ENCODE measurements at places on chromosomes 4 and X. TPM values are rescaled to one million over a fixed set of nuclear protein-coding genes. Genes with fewer than 3 reads are reported as not detected.

DNA sequence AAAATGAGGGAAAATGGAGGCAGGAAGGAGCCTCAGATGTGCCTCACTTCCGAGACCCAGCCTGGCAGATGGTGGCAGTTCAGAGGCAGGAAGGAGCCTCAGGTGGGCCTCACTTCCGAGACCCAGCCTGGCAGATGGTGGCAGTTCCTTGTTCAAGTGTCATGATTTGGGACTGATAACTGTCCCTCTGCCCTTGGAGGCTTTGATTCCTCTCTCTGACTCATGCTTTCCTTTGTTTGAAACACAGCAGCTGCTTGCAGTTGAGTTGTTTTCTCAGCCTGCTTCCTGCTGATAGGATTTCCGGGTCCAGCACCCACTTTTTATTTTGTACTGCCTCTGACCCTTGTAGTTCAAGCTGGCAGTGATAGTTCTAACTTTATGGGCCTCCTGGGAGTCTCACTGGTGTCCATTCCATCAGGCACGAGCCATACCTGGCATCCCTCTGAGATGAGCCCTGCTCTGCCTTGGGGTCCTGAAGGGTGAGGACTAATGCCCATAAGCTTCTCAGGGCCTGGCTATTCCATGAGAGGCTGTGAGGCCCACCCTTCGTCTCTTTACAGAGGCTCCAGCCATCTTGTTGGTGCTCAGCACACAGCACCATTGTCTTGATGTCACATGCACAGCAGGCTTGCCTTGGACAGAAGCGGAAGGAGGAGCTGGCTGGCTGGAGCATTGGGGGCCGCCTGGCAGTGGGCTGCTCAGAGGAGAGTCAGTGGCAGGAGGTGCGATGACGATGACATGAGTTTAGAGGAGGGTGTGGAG, 13.0 kb downstream of the RGS12 start:
- no peak for DNase-seq

DNA sequence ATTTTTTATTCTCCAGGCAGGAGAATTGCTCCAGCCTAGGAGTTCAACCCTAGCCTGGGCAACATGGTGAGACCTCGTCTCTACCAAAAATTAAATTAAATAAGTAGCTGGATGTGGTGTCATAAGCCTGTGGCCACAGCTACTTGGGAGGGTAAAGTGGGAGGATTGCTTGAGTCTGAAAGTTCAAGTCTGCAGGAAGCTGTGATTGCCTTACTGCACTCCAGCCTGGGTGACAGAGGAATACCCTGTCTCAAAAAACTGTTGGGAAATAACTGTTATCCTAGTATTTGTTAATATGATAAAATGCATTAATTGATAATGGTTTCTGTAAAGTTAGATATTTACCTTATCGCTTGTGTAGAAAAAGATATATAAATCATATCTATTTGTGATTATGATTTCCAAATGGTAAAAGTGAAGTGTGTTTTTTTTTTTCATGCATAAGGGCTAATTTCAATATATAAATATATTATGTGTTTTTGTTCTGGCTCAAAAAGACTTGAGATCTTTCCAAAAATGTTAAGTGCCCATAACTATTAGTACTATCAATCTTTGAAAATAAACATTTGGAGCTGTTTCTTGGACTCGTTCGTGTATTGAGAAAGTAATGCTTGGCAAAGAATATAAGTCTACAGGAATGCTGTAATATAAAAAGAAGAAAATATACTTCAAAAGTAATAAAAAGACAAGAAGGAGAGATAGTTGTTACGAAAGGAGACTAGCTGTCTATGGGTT, 396.6 kb downstream of the ADGRL3 start:
- no peak for DNase-seq

GRCh38 chr4:93317561-93317960, 511.0 kb upstream of the ATOH1 start:
- DNase-seq, result no peak

GRCh38 chrX:2901367-2902036, 27.6 kb downstream of the ARSD start:
- peak; percentile 30 for DNase-seq

GRCh38 chrX:135094726-135095125, 25.6 kb downstream of the ETDB start:
- DNase-seq, result no peak

DNA sequence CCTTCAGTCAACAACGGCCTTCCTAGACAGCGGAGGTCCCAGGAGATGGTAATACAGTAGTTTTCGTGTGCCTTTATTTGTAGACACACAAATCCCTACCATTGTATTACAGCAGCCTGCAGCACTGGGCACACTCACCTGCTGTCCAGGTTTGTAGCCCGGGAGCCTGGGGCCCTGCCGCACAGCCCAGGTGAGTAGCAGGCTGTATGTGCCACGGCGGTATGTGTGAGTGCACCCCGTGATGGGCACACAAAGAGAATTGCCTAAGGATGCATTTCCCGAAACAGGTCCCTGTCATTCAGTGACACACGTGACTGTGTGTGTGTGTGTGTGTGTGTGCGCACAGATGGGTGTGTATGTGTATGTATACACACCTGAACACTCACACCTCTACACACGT, 8.1 kb upstream of the SLC25A6 start:
- no peak for DNase-seq

- DNase-seq, result no peak
Measured at GRCh38 chr4:183416879-183417755, 27.3 kb upstream of the CDKN2AIP start.

DNA sequence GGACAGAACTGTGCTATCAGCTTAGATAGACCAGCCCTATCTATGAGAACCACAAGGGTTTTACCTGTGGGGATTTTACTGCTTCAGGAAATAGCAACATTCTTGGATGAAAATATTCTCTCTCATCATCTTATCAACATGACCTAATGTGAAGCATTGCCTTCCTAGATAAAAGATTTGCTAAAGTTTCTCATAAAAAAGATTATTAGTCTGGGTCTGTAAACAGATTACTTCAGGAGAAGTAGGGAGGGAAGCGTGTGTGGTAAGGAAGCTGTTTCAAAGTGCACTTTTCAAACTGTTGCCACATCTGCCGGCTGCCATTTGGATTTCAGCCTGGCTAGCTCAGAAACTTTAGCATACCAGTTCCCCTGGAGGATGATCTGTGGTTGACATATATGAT, at the start of gene NOX1:
Gene NOX1, minus strand, starts transcription at position 35 of the 400 bp plus-strand sequence. CDS start 220 bp downstream, outside the sequence.
- no peak for DNase-seq

SYTL4 gene
- 4.6 TPM for total RNA-seq

ADH1C gene
- total RNA-seq, result 0.83 TPM

- peak; percentile 57 for DNase-seq
Measured at GRCh38 chr4:78747475-78747922, 28.7 kb upstream of the BMP2K start.

- no peak for DNase-seq
Measured at GRCh38 chr4:152976212-152976761, 40.2 kb downstream of the FHDC1 start.

DNA sequence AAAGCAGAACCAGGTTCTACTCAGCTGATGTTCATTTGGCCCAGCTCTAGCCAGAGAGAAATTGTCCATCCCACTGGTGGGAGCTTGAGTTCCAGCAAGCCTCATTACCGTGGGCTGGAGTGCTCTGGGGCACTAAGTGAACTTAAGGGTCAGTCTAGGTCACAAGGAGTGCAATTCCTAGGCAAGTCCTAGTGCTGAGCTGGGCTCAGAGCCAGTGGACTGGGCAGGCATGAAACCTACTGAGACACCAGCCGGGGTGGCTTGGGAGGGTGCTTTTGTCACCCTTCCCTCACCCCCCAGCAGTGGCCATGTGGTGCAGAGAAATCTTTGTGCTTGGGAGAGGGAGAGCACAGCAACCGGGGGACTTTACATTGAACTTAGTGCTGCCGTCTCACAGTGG, 39.4 kb downstream of the GSX2 start:
- no peak for DNase-seq

CCDC149 gene
- total RNA-seq, result 11.0 TPM

DNA sequence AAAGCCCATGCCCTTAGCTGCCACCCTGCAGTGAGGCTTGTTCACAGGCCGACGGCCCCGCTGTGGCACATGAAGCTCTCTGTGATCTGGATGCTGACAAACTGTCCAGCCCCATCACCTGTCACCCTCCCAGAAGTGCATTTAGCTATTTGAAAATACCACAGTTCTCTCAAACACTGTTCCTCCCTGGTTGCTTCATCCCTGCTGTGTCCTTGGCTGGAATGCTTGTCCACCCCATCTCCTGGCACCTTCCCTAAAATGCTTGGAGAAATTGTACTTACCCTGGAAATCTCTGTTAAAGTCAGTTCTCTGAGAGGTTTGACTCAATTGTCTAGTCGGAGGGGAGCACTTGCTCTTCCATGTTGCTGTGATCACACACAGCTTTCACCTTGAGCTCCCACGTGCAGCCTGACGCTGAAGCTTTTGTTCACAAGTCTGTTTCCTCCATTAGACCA, 10.1 kb downstream of the SYNPO2 start:
- no peak for DNase-seq

DNA sequence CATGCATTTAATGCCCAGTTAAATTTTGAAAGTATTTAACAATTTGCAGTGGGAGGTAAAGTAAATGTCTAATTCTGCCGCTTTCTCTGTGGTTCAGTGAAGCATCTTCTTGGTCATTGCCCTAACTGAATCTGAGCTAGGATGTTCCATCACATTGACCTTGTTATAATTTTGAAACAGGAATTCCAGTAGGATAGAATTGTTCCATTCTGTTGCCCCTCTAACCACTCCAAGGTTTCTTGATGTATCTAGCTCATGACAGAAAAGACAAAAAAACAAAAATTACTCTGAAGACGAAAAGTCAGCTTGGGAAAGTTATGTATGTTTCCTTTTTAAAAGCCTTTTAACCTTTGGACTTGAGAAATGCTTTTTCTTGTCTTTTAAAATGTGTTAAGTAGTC, 297.0 kb upstream of the FAT1 start:
- DNase-seq, result no peak

RPS3A gene
- total RNA-seq, result 1,918 TPM

HEPH gene
- total RNA-seq, result 43.1 TPM

GRCh38 chr4:6107114-6107791, 89.0 kb upstream of the C4orf50 start:
- no peak for DNase-seq

YIPF7 gene
- total RNA-seq, result not detected

GRCh38 chrX:8851231-8851886, 50.2 kb upstream of the FAM9A start:
- DNase-seq, result no peak

DNA sequence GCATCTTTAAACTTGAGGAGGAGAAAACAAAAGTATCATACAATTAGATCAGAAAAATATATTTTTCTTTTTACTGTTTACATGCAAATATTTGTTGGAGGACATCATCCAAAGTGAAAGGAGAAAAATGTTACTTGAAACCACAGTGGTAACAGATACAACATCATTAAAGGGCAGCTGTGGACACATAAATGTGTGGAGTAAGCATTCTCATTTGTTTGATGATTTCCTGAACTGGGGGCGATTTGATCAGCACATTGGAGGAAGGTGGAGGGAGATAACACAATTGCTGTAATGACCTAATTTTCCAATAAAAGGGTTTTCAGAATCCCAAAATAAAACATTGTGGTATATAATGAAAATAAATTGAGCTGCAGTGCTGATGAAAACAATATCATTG, 314.5 kb upstream of the HS3ST1 start:
- peak; percentile 41 for DNase-seq

CENPVL2 gene
- total RNA-seq, result not detected

GRCh38 chr4:176256921-176257320, 12.1 kb downstream of the ASB5 start:
- no peak for DNase-seq

DNA sequence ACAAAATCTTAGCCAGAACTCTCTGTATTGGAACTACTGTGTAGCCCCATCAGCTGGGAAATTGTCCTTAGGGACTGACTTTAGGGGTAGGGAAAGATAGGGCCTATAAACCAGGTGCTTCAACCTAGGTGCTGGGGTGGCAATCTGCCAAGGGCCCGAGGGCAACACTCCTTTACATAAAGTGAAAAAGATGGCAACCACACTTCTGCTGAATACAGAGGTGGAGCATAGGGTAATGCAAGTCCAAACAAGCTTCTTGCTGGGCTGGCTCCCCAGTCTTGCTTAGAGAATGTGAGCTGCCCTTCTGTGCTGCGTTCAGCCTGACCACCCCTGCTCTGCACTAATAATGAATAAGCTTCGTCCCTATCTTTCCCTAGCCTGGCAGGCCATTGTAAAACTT, 9.8 kb downstream of the ZBTB33 start:
- DNase-seq, result no peak

MMAA gene
- total RNA-seq, result 2.3 TPM

GRCh38 chr4:184030764-184031163, 125.7 kb downstream of the STOX2 start:
- no peak for DNase-seq

DNA sequence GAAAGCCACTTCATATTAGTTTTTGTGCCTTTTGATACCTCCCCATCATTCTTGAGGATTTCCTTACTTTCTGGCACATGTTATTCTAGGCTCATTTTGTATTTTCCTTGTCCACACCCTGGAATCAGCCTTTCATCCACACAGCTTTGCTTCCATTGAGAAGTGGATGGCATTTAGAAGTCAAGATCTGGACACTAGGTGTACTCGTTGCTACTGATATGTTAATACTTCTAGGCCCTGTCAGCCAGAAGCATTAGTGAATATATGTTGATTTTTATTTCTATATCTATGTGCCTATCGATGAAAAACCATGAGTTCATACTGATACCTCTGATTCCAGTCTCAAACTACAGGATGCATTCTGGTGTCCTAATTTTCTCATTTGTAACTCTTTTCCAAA, 73.2 kb downstream of the ARHGAP24 start:
- DNase-seq, result no peak

ABLIM2 gene
- 0.66 TPM for total RNA-seq

DNA sequence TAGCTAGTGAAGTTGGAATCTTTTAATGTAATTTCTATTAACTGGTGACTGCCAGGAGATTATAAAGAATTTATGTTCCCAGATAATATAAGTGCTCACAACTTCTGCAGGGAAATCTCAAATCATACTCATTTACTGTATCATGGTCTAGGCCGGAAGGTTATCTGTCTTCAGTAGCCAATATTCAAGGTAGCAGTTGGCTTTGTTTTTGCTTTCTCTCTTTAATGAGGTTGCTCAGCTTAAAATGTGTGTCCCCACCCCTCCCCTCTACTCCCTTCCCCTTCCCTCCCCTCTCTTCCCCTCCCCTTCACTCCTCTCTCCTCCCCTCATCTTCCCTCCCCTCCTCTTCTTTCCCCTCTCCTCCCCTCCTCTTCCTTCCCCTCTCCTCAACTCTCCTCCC, 117.6 kb downstream of the HPGD start:
- DNase-seq, result no peak

- no peak for DNase-seq
Measured at GRCh38 chr4:98203332-98204235, 57.6 kb upstream of the RAP1GDS1 start.

- peak; percentile 87 for DNase-seq
Measured at GRCh38 chr4:20418861-20419451, 167.3 kb downstream of the SLIT2 start.

DNA sequence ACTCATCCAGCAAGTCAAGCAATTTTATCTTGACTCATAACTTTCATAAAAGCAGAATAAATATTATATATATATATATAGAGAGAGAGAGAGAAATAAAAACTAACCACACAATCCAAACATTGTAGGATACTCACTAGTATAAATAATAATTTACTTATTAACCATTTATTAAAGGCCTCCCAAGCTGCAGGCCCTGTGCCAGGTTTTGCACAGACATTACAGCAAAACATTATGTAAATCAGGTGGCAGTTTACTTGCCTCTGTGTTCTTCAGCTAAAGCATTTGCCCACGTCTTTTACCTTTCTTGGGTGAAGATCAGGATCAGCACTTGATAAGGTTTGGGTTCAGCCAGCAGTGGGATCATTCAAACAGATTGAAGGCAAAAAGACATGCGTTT, 75.6 kb downstream of the CLDN22 start:
- no peak for DNase-seq

TMEM187 gene
- 6.4 TPM for total RNA-seq
